ENCODE measurements at places on chromosomes 13 and 19.

- DNase-seq: no peak
These were observed 47.1 kb upstream of the MAP3K10 start for GRCh38 chr19:40144151-40144550.

GRCh38 chr13:22561581-22561980 lies 619.2 kb upstream of the SGCG start:
- DNase-seq: no peak

DNA sequence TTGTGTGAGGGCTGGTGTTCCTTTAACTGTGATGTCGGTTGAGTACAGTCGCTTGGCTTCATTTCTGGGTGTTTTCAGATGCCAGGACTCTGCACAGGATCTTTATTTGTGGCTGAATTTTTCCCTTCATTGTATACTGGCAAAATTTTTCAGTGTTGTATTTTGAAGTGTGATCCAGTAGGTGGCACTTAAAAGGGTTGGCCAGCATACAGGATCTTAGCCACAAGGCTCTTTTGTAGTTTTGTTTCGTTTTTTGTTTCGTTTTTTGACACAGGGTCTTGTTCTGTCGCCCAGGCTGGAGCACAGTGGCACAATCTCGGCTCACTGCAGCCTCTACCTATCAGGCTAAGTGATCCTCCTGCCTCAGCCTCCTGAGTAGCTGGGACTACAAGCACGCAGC lies 8.7 kb downstream of the FCAR start:
- DNase-seq: no peak

DNA sequence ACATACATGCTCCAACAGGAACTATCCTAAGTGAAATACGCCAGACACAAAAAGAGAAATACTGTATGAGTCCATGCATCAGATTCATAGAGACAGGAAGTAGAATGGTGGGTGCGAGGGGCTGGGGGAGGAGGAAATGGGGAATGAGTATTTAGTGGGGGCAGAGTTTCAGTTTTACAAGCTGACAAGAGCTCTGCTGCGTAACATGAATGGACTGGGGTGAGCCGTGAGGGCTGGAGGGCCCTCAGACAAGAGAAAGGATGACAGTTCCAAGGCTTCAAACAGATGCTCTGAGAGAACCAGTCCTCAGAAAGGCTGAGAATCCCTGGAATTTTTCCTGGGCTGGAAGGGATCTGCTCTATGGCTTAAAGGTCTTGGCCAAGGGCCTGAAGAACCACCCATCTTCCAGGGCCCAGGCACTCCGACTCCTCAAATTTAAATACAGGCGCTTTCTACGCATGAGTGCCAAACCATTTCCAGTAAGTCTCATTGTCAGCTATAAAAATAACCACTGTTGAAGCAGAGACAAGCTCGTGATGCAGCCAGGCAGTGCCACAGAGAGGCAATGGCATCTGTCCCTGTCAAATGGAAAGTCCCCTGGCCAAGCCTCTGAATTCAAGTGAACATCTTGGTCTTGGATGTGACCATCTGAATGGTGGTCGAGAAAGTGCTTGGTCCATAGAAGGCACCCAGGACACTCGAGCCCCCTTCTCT lies 17.5 kb downstream of the KLF2 start:
- no peak for DNase-seq

DNA sequence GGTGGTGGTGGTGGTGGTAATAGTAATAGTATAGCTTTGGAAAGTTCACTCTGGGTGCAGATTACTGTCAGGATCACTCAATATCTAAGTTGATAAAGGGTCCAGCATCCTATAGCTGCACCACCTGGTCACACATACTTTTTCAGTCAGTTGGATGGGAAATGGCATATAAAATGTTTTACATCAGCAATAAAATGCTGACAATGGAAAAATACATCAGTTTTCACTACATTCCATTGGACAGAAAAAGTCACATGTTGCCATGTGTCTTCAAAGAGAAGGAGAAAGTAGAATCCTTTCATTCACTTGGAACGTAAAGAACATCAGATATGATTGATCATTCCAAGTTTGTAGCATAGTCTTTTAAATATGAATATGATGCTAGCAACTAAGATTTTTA lies 481.4 kb downstream of the SLITRK6 start:
- no peak for DNase-seq

- DNase-seq: no peak
These were observed 5.3 kb upstream of the KPTN start for GRCh38 chr19:47489072-47489914.

DNA sequence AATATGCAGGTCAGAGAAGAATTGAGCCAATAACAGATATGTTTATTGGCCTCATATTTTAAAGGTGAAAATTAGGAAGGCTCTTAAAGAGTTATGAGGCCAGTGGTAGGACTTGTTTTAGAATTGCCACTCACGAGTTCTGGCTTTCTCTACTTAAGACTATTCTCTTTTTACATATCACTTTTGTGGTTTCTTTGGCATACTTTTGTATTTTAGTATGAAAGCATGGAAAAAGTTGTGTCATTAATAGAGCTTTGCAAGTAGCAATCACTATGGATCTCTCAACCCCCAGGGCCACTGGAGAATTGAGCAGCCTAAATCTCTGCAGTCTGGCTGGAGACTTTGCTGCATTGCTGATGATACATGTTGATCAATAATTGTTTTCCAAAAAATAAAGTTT lies 64.6 kb upstream of the SOX21 start:
- no peak for DNase-seq
